GM23248 (cell line): ENCODE measurements at places on chromosomes 7 and 10.

GRCh38 chr7:94250124-94250523 is 144.6 kb upstream of the COL1A2 start:
- no peak for DNase-seq

- no peak for DNase-seq
These were observed 83.1 kb upstream of the LYZL1 start for GRCh38 chr10:29205787-29206186.

GRCh38 chr7:142437741-142438140 is 179.9 kb upstream of the PRSS58 start:
- DNase-seq = no peak

DNA sequence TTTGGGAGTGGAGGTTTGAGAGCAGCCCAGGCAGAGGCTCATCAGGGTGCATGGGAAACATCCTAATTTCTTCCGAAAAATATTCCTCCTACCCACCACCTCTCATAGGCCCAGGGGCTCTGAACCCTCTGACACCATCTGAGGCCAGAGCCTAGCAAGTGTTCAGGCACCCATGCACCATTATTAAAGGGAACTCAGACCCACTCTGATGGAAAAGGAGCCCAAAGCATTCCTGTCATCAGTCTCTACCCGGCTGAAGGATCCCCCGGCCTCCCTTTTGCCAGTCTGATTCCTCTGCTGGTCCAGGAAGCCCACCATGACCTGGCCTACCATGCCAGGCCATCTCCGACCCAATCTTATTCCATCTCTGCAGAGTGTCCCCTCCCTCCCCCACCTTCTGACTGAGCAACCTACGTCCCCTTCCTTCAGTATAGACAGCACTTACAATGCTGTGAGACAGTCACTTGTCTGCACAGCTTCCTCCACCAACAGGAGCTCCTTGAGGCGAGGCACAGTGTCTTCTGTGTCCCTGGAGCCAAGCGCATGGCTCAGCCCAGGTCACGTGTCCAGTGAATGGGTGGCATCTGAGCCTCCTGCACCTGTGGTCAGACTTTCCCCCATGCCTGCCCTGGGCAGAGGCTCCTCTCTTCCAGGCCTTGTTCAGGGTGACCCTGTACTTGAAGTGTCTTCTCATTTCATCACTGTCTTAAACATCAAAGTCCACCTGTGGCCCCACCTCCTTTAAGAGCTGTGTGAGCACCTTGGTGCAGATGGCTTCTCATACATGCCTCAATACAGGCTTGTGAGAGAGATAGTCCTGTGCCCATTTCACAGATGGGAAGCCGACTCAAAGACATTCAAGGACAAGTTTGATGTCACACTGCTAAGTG is 889 bp upstream of the GPR15LG start:
- no peak for DNase-seq

GRCh38 chr7:74269757-74270277 is 15.6 kb upstream of the RFC2 start:
- peak; percentile 65 for DNase-seq

DNA sequence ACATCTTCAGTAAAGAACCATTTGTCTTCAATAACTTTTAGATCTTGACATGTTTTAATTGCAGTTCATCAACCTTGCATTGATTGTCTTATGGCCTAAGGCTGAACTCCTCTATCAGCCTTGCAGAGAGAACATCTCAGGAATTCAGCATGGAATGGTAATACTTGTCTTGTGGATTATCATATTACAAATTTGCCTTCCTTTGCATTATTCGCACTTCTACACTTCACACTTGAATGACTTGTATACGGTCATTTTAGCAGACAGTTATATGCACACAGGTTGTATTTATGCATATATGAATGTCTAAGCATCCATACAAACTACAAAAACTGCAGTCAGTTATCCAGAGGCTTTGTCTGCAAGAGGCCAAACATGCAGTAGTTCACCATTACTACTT is 31.7 kb downstream of the GPR85 start:
- no peak for DNase-seq

DNA sequence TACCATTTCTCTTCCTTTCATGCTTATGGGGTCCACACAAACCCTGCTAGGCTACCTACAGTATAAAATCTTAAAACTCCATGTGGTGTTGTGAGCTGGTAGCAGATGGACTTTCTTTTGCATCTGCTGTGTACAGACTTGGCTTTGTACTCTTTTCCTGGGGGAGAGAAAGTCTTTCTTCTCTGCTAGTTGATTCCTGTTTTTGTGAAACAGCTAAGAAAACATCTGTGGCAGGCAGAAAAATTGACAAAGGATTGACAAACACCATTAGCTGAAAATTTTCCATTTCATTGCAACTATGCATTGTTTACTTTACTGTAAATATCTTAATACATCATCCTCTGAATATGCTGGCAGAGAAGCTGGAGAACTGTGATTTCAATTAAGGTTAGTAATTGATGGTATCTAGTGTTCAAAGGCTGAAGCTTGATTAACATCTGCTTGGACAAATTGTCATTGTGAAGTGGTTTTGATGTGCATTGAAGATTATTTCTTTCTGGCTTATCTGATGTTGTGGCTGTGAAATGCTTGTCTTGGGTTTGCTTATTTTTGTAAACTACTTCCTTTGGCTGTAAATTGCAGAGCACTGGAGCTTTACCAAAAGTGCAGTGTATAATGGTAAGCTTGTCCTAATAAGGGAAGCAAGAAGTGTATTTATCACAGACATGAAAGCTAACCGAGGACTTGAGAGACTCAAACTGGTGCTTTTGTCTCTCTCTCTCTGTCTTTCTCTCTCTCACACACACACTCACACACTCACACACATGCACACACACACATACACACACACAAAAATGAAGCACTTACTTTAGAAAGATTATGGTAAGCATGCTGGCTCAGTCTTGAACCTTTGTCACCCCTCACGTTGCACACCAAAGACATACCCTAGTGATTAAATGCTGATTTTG is at the start of gene FOXP2:
FOXP2 (plus strand) TSS at position 660 of the 908 bp plus-strand sequence. CDS start 11,697 bp downstream, outside the sequence.
- peak; percentile 30 for DNase-seq

DNA sequence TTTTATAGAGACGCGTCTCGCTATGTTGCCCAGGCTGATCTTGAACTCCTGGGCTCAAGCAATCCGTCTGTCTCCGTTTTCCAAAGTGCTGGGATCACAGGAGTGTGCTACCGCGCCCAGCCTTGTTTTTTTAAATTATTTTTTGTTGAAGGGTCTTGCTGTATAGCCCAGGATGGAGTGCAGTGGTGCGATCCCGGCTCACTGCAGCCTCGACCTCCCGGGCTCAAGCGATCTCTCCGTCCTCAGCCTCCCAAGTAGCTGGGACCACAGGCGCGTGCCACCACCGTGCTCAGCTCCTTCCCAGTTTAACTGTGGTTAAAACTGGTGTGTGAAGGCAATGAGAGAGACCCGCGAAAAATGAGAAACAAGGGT is 11.0 kb upstream of the HNRNPF start:
- no peak for DNase-seq

DNA sequence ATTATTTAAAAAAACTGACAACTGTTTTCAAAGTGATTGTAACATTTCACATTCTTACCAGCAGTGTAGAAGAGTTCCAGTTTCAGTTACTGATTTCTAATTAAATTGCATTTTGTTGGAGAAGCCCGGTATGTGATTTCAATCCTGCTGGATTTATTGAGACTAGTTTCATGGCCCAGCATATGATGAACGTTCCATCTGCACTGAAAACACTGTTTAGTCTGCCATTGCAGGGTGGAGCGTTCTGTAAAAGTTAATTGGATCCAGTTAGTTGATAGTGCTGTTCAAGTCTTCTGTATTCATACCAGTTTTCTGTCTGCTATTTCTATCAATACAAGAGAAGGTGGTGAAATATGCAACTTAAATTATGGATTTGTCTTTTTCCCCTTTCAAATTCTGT is 37.3 kb upstream of the CCNY start:
- no peak for DNase-seq

DNA sequence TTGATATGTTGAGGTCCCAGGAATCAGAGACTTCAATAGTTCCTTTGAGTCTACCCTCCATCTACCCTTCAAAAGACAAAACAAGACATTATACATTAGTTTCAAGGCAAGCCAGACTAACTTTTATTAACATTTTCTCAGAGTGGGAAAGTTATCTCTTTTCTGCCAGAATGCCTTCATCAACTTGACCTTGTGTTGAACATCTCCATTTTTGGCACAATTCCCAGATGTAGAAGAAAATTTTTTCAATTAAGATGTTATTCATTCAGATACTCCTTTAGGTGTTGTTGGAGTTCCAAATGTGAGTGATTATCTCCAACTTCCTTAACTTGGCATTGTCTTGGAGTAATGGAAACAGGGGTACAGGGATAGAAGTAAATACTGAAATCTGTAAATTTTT is 59.1 kb downstream of the NRF1 start:
- peak; percentile 13 for DNase-seq

GRCh38 chr10:104546336-104546735 is 94.8 kb upstream of the SORCS3 start:
- no peak for DNase-seq

GRCh38 chr10:88115968-88116367 is 252.5 kb downstream of the PTEN start:
- DNase-seq = peak; percentile 79

- peak; percentile 32 for DNase-seq
These were observed 87.2 kb upstream of the ZNF32 start for GRCh38 chr10:43735907-43736306.
